Kidney capillary endothelial cell (primary cell): ENCODE measurements at places on chromosomes 5 and 9.

GRCh38 chr9:77944556-77945243 lies 86.9 kb downstream of the GNAQ start:
- no peak for DNase-seq

- DNase-seq, result no peak
These were observed 112.7 kb downstream of the HOMER1 start for GRCh38 chr5:79401216-79401615.

DNA sequence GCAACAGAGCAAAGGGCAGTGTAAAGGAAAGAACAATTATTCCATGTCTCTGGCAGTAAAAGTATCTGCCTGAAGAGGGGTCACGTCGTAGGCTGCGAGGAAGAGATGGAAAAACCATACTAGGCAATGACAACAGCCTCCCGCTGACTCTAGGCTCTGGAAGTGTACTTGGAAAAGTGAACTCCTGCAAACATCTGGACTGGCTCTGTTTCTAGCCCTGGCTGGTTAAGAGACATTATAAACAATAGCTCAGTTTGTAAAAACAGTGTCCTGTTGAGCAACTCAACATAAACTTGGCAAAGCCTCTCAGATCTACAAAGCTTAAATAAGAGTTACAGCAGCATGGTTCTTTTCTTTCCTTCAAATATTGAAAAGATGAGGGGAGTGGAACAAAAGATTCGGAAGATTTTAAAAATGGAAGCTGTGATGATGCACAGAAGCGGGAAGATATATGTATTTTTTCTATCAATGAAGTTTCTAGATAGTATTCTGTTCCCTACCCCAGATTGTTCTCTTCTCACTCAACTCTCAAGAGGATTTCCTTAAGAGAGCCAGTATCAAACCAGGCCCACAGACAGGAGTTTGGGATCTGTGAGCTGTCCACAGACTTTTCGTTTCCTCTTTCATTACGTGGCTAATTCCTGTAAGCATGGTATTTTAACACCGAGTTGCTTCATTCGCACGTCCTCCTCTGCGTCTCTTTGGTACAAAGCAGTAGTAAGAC lies 79.4 kb downstream of the SPTLC1 start:
- DNase-seq, result no peak

- peak; percentile 8 for DNase-seq
These were observed 60.3 kb downstream of the HABP4 start for GRCh38 chr9:96510258-96510657.

- DNase-seq, result no peak
These were observed 499.5 kb upstream of the BRINP1 start for GRCh38 chr9:119868694-119869093.

DNA sequence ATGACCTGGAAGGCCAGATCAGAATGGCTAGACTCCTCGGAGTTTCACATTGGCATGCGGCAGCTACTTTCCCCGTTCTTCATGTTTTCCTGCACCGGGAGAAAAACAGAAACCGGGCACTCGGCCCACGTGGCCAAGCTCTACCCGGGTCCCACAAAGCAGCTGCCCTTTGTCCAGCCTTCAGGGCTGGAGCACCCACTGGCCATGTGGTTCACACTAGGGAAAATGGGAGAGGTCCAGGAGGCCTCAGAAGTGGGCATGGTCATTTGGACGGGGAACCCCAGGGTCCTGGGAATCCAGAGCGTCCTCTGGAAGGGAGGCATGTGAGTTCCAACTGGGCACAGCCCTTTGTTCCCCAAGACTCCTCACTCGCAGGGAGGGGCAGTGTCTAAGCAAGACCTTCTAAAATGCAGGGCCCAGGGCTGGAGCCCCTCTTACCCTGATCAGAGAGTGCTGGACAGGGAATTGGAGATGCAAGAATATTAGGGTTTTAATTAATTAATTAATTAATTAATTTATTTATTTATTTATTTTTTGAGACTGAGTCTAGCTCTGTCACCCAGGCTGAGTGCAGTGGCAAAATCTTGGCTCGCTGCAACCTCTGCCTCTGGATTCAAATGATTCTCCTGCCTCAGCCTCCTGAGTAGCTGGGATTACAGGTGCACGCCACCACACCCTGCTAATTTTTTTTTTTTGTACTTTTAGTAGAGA lies 97.2 kb upstream of the CPEB4 start:
- DNase-seq, result no peak

DNA sequence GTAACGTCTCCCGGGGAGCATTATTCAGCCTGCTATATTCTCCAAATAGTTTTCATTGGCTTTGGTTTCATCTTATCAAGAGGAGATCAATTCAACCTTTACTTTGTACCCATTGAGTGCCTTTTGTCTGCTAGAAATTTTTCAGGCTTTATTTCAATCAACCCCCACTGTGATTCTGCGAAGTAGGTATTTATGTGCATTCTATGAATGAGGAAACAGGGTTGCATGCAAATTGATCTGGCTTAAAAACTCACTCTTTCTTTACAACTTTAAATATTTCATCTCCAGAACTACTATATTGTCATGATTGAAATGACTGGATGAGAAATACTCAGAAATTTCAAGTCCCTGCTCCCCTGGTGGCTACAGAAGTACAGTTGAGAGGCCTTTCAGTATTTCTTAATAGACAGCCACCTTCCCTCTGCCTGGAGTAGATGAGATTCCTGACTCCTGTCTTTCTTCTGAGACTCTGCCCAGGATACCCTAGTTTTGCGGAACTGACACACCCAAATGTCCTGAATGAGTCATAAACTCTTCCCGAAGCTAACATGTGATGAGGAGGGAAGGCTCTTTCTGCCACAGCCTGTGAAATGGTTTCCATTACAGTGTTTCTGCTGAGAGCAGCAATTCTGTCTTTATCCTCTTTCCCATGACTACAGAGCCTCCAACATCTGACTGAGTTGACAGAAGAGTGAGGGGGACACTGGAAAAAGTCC lies 52.6 kb upstream of the TNC start:
- peak; percentile 10 for DNase-seq

DNA sequence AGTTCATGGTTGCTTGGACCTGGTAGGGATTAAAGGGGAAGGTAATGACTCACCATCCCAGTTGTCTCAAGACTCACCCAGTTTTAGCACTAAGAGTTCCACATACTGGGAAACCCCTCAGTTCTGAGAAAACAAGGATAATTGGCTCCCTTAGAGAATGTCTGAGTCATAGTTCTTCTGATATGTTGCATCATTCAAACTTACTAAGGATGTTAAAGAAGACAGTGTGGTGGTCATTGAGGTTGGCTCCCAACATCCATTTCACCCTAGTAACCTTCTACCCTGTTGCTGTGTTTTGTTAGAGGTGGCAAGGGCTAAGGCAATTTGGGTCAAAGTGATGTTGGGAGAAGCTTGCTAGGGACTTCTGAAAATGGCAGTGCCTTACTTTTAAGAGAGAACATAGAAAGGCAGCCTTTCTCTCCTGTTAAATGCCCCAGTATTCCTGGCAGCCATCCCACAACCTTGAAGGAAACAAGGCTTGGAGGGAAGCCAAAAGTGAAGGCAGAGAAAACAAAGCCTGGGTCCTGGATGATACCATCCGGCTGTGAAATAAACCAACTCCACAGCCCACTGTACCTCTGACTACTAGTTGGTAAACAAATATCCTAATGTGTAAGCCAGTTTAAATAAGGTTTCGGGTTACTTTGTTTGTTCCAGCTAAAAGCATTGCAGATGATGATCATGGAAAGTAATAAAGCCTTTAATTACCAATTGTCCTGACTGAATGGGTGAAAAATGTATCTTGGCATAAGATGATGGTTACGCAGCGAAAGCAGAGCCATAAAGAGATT lies 80.4 kb upstream of the ADAMTSL1 start:
- peak; percentile 88 for DNase-seq

DNA sequence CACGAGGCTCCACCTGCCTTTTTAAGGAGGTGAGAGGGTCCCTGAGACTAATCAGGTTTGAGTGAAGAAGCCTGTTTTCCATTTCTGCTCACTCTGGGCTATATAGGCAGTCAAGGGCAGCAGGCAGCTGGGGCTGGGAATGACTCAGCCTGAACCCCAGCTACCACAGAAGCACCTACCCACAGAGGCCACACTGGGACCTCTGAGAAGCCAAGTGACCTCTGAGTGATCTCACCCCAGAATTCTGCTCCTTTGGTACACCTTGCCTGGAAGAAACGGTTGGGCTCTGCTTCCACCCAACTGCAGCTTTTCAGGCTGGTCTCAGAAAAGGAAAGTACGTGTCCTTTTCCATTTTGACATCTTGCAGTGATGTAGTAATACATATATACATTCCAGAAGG lies 6.8 kb downstream of the FAM219A start:
- DNase-seq, result no peak

DNA sequence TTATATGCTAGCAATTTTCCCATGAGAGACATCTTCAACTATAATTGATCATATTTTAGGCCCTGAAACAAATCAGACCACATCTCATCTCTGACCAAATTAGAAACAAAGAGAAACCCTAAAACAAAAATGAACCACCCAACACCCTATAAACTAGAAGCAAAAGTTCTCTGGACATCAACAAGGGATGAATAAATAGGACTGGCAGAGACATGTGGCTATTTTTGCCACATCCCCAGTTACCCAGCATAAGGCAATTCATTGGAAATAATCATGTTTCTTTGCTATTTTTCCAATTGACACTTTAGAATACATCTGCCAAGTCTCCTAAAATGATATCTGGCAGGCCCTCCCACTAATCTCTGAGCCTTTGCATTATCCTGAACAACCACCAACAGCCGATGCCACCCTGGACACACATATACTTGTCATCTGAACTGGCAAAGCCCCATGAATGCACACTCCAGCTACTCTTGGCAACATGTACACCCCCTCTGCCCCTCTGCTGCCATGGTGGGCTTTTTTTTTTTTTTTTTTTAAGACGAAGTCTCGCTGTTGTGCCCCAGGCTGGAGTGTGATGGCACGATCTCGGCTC lies 53.5 kb upstream of the EQTN start:
- DNase-seq, result no peak

DNA sequence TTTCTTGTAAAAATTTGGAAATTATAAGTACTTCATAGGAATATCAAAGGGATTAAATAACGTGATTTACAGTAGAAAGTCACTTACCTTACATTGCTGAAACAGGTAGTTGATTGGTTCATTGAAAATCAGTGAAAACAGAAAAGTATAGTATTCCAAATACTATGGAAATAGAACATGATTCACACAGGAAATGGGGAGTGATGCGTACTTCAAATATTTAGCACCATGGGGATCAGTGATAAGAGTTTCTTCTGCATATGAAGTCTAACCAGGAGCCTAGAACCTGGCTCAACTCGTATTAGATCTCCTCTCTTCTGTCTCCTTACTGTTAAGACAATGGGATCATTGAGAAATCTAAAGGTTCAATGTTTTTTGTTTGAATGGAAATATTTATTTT lies 133.3 kb downstream of the FAM174A start:
- DNase-seq, result peak; percentile 42

DNA sequence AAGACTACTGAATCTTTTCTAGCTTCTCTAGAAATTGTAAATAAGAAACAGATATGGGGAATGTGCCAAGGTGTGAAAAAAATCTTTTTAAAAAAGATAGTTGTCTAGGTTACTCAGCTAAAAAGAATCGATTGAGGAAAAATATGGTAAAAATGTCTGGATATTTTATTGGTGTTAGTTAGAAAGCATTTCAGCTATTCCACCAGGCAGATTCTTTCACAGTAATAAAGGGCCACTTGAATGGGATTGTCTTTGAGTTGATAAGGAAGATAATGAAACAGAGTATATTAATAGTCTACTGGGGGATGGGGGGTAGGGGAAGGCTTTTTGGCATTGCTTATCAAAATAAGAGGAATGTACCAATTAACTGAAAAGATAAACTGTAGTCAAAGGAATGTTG lies 51.9 kb downstream of the SLIT3 start:
- no peak for DNase-seq

DNA sequence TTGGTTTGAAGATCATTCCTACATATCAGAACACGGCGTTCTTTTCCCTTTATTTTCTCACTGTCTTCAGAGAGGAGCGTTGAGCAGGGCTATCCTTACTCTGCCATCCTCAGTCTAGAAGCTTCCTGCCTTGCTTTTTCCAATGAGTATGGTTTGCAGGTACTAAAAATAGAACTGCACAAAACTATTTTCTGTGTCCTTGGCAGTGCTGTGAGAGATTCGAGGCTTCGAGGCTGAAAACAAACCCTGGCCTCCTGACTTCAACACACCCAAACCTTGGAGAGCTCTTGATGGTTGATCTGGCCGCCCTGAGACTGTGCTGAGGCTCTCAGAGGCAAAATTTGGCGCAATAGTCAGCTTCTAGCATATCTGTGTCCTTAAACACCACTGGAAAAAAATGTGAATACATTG lies 78.9 kb downstream of the GOLPH3 start:
- DNase-seq, result no peak

DNA sequence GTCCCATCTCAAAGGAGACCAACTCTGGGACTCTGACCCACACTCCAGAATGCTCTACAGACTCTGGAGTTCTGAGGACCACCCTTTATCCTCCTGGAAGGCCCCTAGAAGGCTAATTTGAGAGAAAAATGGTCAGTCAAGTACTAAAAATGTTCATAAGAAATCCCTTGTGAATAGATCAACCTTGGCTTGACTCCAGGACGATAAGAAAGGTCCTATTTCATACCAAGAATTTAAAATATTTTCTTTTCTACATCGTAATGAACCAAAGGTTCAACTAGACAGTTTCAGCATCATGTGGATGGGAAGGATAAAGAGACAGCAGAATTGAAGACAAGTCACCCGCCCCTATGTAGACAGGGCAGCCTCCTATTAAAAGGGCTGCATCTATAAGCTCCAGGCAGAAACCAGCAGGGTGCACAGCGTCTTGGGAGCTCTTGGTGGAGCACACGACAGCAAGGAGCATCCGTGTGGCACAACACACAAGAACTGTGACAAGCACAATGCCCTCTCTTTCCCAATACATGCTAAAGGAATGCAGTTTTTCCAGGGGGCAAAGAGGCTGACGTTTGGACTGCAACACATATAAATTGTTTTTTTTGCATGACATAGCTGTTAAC lies 38.3 kb downstream of the RASEF start:
- no peak for DNase-seq
